D721Med (cell line): ENCODE measurements at places on chromosomes 13 and 19.

DNA sequence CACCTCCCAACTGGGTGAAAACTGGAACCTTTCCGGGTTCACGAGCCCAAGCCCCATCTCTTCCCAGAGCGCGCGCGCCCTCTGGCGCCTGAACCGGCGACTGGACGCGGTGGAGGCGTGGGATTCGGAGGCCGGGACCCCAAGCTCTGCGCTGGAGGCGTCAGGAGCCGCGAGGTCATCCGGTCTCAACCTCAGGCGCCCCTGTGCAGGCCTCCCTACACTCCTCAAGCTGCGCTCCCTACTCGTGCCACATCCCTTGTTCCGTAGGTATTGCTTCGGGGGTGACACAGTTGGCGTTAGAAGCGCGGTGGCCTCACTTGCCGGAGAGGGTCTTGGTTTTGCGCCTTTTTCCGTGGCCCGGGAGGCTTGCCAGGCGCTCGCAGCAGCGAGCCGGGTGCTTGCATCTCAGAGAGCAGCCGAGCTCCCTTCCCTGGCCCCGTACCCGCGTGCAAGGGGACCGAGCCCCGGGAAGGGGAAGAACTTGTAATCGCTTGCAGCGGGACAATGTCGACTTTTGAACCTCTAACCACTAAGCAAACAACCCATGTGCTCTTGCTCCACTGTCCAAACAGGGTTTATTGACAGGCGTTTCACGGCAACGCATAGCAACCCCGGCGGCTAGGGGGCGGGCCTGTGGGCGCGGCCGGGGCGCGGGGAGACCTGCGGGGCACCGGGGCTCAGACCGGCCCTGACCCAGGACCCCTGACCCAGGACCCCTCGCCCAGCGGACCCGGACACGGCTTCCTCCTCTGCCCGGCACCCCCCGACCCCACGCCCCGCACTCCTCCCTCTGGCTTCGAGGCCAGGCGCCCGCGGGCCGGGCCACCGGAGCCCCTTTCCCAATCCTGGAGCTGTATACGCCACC is 8.5 kb downstream of the CDX2 start:
- peak; percentile 19 for DNase-seq

DNA sequence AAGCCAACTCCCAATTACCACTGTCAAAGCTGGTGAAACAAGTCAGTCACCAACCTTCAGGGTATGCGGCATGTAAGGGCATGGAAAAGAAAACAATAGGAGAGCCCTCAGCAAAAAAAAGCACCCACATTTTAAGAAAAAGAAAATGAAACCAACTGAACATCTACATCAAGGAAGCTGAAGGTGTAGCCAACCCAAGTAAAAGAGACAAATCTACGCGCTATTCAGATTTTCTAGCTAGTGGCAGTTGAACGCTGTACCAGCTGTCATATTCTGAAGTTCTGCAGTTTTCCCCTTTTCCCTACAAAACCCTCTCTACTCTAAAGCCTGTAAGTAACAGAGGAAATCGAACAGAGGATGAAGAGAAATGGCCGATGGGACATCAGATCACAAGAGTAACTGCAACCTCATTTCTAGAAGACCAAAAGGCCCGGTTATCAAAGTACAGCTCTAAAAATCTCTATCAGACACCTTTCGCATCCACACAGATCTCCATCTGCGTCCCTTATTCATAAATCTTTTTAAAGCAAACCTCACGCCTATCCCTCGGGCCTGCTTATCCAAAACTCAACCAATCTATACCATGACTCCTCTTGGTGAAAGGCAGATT is 1.4 kb downstream of the MYCBP2 start:
- no peak for DNase-seq

DNA sequence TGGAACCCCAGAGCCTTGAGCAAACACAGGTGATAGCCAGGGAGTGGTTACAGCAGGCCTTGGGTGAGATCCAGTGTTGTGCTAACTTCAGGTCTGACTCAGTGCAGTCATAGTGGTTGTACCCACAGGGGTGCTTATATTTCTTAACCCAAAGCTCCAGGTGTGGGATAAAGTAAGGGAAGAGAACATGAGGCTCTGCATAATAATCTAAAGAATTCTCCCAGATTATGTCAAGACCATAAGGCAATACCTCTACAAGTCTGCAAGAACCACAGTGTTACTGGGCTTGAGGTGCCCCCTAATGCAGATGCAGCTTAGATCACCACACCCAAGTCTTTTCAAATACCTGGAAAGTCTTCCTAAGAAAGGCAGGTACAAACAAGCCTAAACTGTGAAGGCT is 485.4 kb downstream of the RFC3 start:
- no peak for DNase-seq

DNA sequence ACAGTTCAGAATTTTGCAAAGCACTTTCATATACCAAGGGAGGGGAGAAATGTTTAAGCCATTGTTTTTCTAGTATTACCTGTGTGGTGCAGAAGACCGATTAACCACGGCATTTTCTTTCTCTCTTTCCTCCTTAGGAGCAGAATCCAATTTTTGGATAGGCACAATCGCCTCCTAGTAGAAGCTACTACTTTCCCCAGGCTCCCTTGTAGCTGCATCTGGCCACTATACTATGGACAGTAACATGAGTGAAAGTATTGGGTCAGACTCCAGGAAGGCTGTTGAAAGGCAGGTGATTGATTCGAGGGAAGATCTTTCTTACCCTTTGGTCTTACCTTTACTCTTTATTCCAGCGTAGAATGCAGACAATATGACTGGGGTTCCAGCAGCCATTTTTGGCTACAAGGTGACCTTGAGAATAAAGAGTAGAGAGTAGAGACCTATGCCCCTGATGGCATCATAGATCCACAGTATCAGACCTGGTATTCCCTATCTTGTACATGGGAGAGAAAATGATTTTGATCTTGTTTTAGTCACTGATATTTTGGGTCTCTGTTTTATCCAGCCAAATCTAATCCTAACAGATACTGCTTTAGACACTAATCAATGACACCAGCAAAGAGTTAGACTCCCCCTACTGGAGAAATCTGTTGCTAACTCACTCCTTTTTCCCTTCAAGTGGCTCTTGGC is 77.0 kb downstream of the LRRC63 start:
- DNase-seq, result no peak

GRCh38 chr13:32229443-32229842 is 85.7 kb downstream of the ZAR1L start:
- DNase-seq, result no peak

DNA sequence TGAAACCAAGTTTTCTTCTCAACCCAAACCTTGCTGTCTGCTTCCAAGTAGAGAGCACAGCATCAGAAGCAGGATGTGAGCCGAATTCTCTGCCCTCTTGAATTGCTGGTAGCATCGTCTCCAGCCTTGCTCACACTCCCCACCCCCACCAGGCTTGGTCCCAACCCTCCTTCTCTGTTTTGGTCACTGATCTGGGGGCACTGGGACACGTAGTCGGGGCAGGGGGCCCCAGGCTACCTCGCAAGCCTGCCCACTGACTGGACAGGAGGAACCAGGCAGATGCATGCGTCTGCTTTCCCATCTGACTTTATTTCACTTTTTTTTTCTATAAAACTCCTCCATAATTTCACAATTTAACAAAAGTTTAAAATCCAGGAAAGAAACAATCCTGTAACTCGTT is 69.7 kb downstream of the MLLT1 start:
- no peak for DNase-seq

DNA sequence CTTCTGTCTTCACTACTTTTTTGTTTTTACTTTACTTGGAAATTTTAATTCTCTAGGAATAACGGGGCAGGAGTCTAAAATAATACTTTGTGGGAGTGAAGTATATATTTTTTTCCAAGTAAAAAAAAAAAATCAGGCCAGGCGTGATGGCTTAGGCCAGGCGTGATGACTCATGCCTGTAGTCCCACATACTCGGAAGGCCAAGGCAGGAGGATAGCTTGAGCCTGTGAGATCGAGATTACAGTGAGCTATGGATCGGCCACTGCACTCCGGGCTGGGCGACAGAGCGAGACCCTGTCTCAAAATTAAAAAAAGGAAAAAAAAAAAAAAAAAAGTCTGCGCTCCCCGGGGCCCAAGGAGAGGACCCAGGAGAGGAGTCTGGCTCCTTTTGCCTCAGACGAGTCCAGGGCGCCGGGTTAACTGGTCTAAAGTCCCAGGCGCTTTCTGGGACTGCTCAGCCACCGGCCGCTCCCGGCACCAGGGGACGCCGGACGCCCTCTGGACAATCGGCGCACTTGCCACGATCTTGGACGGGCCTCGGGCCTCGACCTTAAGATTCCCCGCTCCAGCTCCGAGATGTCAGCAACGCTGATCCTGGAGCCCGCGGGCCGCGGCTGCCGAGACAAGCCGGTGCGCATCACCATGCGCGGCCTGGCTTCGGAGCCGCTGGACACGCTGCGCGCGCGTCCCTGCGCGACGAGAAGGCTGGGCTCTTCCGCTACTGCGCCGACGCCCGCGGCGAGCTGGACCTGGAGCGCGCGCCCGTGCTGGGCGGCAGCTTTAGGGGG is 2.7 kb upstream of the ZFP82 start:
- DNase-seq, result no peak

GRCh38 chr13:23321535-23322241 is 111.8 kb downstream of the SACS start:
- no peak for DNase-seq

- DNase-seq, result no peak
These were observed 9.8 kb downstream of the CLEC4M start for GRCh38 chr19:7772752-7773291.

DNA sequence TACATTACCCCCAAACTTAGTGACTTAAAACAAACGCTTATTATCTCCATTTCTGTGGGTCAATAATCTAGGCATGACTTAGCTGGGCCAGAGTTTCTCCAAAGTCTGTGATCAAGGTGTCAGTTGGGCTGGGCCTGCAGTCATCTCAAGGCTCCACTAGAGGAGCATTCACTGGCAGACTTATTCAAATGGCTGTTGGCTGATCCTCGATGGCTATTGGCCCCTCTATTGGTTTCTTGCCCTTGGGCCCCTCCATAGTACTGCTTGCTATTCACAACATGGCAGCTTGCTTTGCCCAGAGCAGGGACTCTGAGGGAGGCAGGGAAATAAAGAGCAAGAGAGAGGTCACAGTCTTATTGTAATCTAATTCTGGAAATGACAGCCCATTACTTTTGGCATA is 57.6 kb downstream of the RCBTB2 start:
- DNase-seq, result no peak

- DNase-seq, result no peak
These were observed 870 bp downstream of the ZNF442 start for GRCh38 chr19:12364391-12365235.

DNA sequence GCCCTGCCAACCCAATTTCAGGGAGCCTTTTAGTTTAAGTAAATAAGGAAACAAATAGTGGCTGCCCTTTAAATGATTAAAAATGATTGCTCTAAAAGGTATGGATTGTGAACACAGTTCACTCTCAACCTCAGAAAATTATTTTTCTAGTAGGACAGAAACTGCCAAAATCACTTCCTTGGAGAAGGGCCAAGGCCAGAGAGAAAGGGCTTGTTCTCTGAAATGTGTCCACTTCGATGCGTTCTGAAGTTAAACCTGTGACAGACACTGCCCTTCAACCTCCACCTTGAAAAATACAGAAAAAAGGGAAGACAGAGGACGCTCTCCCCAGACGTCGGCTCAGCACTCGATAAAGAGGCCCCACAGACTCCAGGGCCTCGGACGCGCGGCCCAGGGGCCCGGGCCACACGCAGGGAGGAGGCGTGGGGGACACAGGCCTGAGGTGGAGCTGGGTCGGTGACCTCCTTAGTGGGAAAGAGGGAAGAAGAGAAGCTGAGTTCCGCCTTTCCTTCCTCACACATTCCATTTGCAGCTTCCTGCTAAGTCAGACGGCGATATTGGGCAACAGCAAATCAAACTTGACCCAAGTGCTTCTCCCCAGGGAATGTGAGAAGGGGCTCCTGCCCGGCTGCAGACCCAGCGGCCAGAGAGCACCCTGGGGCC is 63.6 kb downstream of the RASA3 start:
- DNase-seq, result no peak

DNA sequence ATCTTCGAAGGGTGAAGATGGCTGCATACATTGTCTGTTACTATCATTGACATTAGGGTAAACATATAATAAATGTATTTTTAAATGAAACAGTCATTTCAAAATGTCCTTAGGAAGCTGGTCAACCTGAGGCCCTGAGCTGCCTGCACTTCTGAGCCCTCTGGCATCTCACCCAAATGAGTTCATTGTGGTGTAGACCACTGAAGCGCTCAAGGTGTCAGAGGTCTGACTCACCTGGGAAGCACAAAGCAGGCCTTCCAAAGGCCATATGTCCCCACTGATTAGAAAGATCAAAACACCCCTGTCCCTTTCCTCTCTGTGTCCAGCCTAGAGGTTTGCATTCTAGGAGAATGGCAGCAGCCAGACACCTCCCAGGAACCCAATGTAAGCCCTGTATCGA is 59.6 kb downstream of the COL4A2 start:
- DNase-seq, result no peak

DNA sequence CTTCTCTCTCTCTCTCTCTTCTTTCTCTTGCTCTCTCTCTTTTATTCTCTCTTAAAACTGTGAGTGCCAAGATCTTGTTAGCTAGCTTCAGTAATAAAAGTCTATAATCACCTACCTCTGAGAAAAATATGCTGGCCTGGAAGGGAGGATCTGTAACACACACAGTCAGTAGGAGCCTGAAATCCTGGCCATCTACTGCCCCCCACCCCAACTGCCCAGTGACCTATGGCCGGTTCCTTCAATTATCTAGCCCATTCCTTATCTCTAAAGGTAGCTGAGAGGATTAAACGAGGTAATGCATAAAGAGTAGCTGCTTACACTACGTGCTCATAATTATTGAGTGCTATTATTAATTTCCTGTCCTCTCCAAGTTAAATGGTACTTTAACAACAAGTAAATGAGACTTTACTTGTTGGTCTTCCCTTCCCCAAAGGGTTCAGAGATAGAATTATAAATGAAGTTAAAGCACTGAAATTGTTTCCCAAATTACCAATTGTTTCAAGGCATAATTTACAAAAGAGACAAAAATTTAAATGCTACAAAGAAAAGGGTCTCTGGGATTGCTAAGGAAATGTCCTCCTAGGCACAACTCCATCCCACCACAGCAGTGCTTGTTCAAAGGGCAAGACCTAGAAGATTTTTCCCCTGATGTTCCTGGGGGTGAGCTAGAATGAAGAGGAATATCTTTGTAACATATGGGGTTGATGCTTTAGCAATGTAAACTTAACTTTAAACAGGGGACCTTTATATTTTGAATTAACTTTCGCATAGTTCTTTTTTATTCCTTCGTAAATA is 1.8 kb downstream of the LCP1 start:
- no peak for DNase-seq

- no peak for DNase-seq
These were observed 113.4 kb downstream of the TSHZ3 start for GRCh38 chr19:31235806-31236205.

DNA sequence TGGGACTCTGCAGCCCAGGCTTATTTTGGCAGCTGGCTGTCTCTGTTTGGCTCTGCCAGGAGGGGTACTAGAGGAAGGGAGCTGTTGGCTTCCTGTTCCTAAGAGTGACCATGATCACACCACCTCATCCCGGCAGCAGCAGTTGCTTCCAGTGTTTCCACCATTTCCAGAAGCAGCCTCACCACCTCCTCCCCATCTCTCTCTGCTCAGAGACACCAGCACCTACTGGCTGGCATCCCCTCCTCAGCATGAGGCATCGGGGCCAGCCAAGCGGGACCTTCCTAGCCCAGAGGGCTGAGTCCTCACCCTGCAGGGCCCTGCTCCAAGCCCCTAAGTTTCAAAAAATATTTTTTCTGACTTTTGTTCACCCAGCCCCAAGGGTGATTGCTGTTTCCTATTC is 59.0 kb downstream of the NUFIP1 start:
- DNase-seq, result no peak
